Stimulated activated CD8-positive, alpha-beta memory T cell treated with anti-CD3 and anti-CD28 coated beads, Interleukin-15, amount 100 ng/mL, for 24 hours (primary cell): ENCODE measurements at places on chromosomes 6 and 20.

DNA sequence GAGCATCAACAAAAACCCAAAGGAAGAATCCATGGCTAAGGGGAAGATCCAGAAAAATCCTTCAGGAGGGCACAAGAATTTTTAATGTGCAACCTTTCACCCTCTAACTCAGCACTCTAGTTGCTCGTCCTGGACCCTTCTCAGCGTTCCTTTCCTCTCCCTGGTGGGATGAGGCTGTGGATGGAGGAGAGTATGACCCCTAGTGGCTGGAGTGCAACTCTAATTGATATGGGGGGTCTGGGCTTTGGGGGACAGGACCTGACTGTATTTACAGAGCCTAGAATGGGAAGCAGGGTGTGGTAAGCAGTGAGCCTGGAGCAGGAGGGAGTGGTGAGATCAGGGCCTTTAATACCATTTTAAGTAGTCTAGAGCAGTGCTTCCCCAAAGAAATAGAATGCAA is 83.9 kb upstream of the CEP85L start:
- DNase-seq: no peak

GRCh38 chr6:141202626-141203025 is 930.1 kb upstream of the GJE1 start:
- no peak for DNase-seq

GRCh38 chr6:125812394-125813292 is 21.9 kb downstream of the NCOA7 start:
- DNase-seq: no peak

DNA sequence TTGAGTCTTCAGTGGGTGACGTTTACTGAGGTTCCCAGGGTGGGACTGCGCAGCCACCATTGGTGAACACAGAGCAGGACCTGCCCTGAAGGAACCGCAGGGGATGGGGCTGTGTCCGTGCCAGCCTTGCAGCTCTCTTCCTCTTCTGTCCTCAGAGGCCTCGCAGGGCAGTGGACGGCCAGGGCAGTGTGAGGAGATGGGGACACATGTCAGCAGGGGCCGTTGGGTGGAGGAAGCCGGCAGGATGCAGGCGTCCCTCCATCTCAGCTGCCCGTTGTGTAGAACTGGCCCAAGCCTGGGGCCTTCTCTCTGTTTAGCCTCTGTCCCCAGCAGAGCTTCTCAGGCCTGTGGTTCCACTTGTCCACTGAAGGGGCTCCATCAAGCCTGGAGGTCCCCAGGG is 53.6 kb upstream of the SMOC2 start:
- no peak for DNase-seq

DNA sequence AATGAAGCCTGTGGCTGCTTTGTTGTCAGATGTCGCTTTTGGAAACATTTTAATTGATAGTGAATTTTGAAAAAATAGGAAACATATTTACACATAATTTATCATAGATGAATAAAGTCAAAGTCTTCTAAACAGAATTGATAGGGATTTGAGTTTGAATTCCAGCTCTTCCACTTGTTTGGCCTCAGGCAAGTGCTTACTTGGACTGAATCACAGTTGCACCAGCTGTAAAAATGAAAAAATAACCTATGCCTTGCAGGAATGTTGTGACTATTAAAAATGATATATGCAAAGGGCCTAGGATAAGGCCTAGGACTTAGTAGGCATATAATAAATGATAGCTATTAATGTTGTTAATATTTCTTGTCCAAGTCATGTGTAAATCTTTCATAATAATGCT is 618.5 kb upstream of the MMS22L start:
- no peak for DNase-seq

GRCh38 chr20:6468423-6469116 is 298.9 kb upstream of the BMP2 start:
- DNase-seq: no peak

GRCh38 chr6:43492673-43493072 is 15.3 kb downstream of the TJAP1 start:
- DNase-seq: no peak

- DNase-seq: no peak
Measured at GRCh38 chr6:81465859-81466258, 286.6 kb downstream of the TENT5A start.

GRCh38 chr6:135493218-135493961 is 4.2 kb downstream of the AHI1 start:
- no peak for DNase-seq

DNA sequence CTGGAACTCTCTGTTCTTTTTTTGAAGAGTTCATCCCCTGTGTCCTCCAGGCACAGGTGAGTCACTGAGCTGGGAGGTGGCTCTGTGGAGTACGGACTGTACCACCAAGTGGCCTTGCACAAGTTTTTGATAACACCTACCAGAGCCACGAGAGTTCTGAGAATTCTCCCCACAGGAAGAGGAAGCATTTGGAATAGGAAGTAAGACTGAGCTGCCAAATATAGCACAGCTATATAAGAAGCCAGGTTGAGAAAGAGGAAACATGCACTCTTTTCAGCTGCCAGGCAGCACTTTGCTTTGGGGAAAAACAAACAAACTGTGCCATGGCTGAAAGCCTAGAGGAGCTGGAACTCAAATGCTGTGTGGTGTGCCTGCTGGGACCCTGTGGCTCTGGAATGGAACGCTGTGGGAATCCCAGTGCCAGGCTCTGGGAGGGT is 70.8 kb upstream of the RIPOR2 start:
- DNase-seq: no peak

GRCh38 chr6:161683400-161683799 is 409.5 kb upstream of the AGPAT4 start:
- DNase-seq: no peak

DNA sequence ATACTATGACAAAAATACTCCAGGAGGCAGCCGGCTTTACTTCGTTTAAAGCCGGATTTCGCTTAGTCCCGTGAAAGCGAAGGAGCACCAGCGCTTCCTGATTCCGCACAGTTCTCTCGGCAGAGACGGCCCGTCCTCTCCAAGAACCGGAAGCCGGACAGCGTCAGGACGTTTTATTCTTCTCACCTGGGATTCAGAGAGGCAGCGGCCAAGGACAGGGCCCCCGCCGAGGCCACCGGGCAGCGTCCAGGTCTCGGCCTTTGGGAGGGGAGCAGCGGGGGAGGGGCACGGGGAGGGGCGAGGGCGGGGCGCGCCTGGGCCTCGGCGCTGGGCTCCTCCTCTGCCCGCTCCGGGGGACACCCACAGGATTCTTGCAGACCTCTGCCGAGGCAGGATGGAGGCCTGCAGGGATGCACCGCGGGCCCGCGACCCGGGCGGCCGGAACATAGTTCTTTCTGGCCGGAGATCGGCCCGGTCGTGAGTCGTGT is 2.8 kb upstream of the DIDO1 start:
- DNase-seq: no peak

DNA sequence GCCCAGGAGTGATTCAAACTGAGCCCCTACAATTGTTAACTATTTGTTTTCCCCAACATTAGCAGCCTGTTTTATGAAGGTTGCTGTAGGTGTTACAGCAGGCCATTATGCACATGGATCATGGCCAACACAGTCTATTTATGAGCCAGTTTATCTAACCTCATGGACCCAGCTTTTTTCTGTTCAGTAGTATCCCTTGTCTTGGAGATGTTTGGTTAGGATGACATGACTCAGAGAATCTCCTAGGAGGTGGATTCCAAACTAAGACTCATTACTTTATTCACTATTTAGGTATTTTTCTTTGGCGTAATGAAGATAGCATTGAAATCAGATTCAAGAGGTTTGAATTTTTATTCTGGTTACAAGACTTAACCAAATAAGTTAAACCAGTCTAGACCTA is 62.8 kb upstream of the TFB1M start:
- DNase-seq: no peak

- no peak for DNase-seq
Measured at GRCh38 chr6:155301867-155302266, 12.4 kb downstream of the TFB1M start.

GRCh38 chr20:51411870-51412269 is 130.6 kb downstream of the NFATC2 start:
- no peak for DNase-seq

- no peak for DNase-seq
Measured at GRCh38 chr6:24876499-24877465, 59.0 kb downstream of the RIPOR2 start.

DNA sequence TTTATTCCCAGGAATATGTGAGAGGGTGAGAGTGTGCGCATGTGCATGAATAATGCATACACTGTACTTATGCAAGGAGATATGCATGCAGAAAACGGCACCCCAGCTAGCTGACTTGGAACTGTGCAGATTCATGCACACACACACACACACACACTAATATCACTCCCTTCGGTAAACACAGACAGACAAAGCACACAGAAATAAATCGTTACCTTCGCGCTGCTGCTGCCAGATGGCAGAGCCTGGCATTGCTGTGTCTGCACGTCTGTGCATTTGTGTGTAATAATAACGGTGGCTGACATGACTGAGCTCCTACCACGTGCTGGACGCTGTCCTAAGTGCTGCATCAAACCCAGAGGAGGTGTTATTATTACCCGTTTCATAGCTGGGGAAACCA is 36.8 kb downstream of the PREX1 start:
- no peak for DNase-seq

DNA sequence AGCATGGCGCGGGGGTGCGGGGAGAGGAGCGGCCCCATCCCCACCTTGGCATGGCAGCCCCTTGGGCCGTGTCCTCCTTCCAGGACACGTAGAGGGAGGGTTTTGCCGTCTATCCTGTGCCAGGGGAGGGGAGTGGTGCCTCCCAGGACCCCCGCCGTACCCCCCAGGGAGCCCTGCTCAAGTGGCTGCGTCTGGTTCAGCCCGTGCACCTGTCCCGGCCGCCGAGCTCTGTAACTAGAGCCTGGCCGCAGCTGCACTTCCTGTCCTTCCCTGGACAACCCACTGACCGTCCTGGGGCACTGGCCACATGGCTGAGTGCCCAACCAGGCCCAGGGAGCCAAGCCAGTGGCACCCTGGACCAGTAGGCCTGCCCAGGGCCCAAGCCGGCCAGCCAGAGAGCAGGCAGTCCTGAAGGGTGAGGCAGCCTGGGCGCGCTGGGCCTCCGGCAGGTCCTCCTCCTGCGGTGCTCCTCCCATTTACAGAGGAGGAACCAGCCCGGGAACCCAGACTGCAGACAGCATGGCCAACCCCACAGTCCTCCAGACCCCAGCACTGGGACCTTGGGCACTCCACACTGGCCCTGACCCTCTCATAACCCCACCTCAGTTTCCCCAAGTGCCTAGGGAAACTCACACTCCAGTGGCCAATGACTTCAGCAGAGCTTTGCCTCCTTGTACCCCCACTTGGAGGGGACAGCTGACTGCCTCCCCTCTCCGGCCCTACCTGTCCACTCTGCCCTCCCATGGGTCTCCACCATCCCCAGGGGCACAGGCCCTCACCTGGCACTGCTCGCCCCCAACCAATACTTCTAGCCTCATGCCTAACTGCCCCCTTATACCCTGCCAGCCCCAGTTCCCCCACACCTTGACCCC is 8.7 kb downstream of the LAMA5 start:
- DNase-seq: no peak
